ENCODE measurements at places on chromosomes 5 and 9. TPM values are rescaled to one million over a fixed set of nuclear protein-coding genes. Genes with fewer than 3 reads are reported as not detected.

DNA sequence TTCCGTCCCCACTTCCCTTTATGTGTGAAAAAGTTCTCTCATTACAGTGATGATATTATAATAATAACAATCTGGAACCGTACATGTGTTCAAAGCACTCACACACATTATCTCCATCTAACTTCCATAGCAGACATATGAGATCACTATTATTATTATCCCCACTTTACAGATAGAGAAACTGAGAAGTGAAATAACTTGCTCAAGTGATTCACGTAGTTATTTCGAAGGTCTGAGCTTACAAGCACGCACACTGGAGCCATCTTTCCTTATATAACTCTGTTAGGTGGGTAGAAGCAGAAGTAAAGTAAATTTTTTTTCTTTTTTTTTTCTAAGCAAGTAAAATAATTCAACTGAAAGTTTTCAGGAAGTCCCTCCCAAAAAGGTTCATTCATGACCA is 62.9 kb upstream of the PTGER4 start:
- DNase-seq: no peak

GRCh38 chr5:87121304-87122150 is 146.2 kb upstream of the RASA1 start:
- DNase-seq: peak; percentile 71

Gene SLCO4C1
- 0.12 TPM for total RNA-seq

GRCh38 chr5:88238732-88239131 is 29.9 kb downstream of the TMEM161B start:
- DNase-seq: no peak

Gene CCDC171
- total RNA-seq: 2.6 TPM

DNA sequence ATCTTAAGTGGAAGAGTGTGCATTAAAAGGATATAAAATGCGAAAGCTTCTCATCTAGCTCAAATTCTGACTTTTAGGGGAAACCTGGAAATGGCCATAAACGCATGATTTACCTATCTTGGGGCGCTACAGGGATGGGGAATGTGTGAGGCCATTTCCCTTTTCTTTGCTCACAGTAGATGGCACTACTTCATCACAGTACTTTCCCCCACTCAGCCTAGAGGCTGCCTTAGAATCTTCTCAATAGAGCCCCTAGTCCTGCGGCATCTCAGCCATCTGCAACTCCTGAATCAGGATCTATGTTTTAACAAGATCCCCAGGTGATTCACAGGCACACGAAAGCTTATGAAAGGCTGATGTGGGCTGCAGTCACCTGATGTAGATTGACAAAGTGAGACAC is 110.8 kb downstream of the LHFPL2 start:
- DNase-seq: no peak

DNA sequence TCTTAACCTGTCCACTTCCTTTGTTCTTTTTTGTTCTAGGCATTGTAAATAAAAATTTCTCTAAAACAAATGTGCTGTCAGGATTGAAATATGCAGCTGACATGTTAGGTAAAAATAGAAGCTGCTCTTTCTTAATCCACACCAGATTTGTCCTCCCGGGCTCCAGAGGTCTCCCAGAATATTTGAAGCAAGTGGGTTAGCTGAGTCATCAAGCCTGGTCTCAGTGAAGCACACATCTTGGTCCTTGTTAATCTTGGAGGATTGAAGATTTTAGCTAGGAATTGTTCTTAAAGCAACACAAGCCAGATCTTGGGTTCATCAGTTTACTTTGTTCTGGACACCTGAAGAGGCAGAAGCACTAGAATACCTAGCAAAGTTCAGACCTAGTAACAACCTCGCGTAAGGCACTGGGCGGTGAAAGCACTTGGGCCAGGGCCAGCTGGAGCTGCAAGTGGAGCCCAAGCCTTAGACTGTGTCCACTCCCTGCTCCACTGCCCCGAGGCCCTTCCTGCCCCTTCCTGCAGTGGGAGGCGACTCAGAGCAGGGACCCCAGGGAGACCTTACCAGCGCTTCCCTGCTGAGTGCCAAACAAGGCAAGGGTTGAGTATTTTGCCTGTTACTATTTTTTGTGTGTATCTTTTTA is 36.5 kb downstream of the HABP4 start:
- DNase-seq: no peak

Gene PCDHAC2
- 3.2 TPM for total RNA-seq

Gene TAF1L
- not detected for total RNA-seq

- DNase-seq: no peak
Measured at GRCh38 chr5:1268056-1268455, 26.8 kb downstream of the TERT start.

- no peak for DNase-seq
Measured at GRCh38 chr5:32330126-32330971, 17.6 kb upstream of the MTMR12 start.

DNA sequence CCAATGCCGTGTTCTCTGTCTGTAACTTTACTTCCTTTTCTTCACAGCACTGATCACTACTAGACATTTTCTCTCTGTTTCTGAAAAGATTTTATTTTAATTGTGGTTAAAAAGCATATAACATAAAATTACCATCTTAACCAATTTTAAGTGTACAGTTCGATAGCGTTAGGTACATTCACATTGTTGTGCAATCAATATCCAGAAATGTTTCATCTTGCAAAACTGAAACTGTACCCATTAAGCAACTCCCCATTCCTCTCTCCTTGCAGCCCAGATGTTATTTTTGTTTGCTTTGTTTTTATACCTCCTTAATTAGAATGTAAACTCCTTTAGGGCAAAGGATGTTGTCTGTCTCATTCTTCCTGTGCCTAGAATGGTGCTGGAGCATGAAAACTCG is 47.5 kb downstream of the COL27A1 start:
- no peak for DNase-seq

Gene C5
- 0.66 TPM for total RNA-seq

Gene MXD3
- total RNA-seq: 37.6 TPM

GRCh38 chr9:35859310-35859989 is 10.8 kb downstream of the OR13J1 start:
- no peak for DNase-seq

DNA sequence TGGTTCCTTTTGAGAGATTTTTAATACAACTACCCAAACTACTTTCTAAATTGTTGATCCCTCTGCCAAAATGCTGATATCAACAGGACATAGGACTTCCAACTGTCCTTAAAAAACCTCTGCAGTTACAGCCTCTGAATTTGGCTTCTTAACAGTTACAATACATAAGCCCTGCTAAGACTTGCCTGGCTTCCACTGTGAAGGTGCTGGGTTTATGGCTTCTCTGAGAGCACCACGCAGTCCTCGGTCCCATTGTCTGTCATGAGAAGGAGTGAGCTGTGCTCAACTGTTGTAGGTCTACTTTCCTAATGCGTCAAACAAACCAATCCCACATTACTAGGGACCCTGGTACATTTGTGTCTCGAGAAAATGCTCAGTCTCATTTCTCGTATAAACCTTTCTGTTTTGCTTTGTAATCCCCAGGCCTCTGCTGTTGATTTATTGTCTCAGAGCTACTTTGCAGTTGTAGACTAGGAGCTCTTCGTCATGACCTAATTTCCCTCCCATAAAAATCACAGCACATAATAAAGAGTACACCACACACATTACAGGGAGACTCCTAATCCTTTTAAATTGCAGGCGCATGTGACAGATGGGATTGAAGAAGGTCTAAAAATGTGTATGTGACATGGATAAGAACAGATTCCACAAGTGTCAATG is 274.9 kb downstream of the NR3C1 start:
- no peak for DNase-seq

DNA sequence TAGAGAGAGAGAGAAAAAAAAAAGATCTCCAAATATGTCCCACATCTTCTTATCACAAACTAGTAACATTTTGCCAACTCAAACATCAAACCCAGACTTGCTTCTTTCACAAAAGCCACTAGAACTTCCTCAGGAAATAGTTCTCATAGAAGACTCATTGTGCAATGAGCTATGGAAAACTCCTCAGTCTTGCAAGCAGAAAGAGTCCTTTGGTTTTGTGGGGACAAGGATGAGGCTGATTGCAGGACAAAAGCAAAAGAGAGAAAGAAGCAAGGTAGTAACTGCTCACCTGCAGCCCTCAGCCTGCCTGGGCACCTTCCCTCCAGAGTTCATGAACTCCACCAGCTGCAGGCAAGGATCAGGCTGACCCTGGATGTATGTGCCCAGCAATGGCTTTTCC is 399.0 kb downstream of the IRX1 start:
- no peak for DNase-seq

- DNase-seq: no peak
Measured at GRCh38 chr5:155024015-155024414, 10.5 kb downstream of the KIF4B start.

GRCh38 chr5:2721385-2722138 is 29.9 kb downstream of the IRX2 start:
- DNase-seq: no peak

Gene SV2C
- total RNA-seq: not detected

Gene NR3C1
- total RNA-seq: 16.0 TPM

Gene ZNF883
- not detected for total RNA-seq

GRCh38 chr9:88791105-88791805 is 200.0 kb upstream of the S1PR3 start:
- DNase-seq: no peak

Gene CRB2
- 0.07 TPM for total RNA-seq

GRCh38 chr9:83701769-83702168 is 6.0 kb downstream of the UBQLN1 start:
- no peak for DNase-seq

GRCh38 chr9:18371621-18372020 is 102.3 kb upstream of the ADAMTSL1 start:
- no peak for DNase-seq

DNA sequence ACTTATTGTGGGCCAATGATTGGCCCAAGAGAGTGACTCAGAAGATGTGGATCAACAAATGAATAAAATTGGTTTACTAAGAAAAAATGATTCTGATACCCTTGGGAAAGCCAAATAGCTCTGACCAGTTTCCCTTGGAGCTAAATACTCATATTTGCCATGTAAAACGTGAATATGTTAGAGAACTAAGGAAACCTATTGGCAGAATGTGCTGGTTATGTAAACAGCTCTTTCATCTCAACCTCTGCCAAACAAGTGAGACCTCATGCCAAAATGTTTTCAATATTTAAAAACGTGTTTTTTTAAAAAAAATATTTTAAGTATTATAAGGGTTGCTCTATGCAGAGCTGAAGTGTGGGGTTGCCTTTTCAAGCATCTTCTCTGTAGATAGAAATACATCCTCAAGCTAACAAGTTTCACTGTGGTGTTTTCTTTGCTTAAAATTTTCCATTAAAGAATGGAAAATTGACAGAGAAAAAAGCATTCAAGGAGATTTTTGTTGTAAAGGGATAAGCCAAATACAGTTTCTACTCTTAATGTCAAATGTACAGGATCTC is 186.9 kb upstream of the TUT7 start:
- DNase-seq: no peak

DNA sequence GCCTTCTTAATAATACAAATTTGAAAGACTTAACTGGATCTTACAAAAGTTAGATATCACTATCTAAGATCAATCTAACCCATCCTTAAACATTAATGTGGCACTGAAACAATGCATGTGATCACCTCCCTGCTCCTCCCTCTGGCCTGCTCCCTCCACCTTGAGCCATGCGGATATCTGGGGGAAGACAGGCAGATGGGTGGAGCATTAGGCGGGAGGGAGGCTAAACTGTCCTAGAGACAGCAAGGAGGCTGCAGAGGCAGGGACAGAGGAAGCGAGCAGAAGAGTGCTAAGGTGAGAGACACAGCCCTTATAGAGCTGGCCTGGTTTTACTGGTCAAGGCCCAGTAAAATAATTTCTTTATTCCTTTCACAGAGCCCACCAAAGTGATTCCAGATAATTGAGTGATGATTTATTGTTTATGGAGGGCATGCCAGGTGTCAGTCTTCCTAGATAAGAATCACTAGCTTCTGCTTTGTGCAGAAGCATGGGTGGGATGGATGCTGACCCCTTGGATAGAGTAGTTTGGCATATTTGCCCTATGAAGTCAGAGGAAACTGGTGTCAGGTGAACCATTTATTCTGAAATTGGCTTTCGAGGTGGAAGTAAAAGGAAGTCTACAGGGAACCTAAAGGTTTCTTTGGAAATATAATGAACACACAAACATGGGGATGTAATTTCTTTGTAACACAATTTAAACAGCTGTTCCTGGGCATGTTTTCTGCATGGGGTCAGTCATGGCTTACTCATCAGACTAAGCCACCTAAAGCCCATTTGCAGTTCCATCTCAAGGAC is 188.3 kb downstream of the GNAQ start:
- no peak for DNase-seq

DNA sequence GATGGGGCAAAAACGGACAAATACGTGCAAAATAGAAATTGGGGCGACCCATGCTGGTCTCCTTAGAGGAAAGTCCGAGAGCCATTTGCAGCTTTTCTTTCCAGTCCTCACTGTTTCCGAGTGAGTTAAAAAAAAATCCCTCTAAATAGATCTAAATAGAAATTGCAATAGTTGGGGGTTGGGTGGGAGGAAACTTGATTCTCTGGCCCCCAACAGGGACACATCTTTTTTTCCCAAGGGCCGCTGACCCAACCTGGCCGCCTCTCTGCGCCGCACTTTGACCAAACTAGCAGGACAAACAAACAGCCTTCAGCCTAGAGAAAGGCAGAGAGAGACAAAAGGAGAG is 2.8 kb upstream of the NKX2-5 start:
- DNase-seq: no peak

Gene NUTM2G
- not detected for total RNA-seq

DNA sequence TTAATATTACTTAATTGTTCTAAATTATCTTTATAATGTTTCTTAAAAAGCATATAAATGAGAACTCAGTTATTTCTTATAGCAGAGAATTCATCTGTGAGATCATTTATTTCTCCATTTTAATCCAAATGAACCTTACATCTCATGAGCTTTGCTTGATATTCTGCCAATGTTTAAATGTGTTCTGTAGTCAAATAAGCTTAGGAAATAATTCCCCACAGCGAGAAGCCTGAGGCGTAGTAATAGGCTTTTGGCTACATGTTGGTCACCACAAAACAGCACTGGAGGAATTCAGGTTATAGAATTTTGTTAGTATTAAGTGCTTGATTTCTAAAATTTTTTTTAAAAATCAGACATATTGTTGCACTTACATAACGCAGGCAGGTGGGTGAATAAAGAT is 585.3 kb upstream of the RORB start:
- DNase-seq: no peak

GRCh38 chr5:170306381-170306831 is 8.8 kb upstream of the LCP2 start:
- DNase-seq: no peak

Gene CTXN3
- not detected for total RNA-seq

DNA sequence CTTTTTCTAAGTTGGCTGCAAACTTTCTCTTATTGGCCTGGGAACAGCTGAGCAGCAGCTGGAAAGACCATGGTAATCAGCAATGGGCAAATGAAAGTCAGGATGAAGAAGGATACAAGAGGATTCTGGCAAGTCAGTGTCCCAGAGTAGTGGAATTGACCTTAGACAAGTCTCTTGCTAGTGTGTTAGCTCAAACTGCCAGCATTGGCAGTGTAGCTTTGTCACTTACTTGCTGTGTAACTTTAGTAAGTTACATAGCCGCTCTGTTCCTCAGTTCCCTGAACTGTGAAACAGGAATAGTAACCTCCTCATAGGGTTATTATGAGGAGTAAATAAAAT is 3.6 kb downstream of the ALDH1A1 start:
- DNase-seq: no peak

Gene CAVIN4
- 0.59 TPM for total RNA-seq

Gene MARCOL
- total RNA-seq: not detected

Gene ADAMTS19
- total RNA-seq: not detected

- DNase-seq: peak; percentile 93
Measured at GRCh38 chr5:174520420-174521396, 203.7 kb upstream of the MSX2 start.

Data from HCT116 (cell line).